ENCODE measurements at places on chromosomes 6 and 20.

DNA sequence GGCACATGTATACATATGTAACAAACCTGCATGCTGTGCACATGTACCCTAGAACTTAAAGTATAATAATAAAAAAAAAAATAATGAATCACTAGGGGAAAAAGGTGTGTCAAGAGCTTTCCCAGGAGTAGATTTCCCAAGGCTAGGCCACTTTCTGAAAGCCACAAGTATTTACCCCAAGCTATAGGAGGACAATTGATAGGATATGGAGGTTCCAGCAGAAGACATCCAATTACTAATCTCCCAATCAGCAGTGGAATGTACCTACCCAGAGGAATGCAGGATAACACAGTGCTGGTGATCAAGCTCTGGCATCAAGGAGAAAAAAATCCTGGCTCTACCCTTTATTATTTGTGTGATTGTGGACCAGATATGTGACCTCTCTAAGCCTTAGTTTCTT lies 562.7 kb downstream of the RFPL4B start:
- no peak for DNase-seq

DNA sequence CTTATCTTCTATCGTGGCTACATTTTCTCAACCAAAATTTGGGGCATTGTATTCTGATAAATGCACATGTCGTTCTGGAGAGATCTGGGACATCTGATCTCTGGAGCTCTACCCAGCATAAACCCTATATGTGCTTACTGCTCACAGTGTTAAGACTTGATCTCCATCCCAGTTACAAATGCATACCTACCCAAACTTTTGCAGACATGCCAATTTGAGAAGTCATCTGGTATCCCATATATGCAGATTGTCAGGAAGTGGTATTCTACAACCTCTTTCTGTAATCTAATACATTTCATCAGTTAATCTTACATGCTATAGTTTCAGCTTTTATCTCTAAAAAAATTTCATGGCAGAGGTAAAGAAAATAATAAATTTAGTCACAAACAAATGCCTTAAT lies 11.2 kb downstream of the BAG2 start:
- DNase-seq = no peak

GRCh38 chr6:84696166-84696565 lies 68.2 kb downstream of the TBX18 start:
- DNase-seq = no peak

- peak; percentile 52 for DNase-seq
These were observed 19.2 kb downstream of the MRPS18A start for GRCh38 chr6:43668151-43669028.

DNA sequence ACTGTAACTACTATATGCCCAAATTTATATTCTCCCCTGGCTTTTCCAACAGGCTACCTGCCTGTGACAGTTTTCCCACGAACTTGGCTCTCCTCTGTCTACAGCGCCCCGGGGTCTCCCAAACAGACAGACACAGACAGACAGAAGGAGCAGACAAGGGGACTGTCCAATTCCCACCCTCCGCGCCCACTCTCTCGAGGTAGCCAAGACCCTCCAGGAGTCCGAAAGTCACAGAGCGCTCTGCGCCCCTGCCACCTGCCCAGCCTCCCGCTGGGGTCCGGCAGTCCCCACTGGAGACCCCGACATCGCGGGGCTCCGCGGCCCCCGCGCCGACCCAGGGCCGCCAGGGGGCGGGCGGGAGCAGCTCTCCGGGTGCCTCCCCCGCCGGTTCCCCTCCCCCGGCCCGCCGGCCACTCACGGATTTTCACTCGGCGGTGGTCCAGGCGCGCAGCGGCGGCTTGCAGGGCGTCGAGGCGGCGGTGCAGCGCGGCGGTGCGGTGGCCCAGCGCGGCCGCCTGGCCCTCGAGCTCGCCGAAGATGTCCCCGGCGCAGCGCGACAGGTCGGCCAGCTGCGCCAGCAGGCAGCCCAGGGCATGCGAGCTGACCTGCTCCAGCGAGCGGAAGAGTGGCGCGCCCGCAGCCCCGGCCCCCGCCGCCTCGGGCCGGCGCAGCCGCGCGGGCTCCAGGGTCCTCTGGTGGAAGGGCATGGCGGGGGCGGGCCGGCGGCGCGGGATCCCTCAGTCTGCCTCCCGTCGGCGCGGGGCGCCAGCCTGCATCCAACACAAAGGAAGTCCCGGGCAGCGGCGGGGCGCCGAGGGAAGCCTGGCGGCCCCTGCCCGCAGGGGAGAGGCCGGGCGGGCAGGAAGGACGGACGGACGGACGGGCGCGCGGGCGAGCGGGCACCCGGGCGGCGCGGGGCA lies 81.3 kb upstream of the CCDC28A start:
- peak; percentile 59 for DNase-seq

DNA sequence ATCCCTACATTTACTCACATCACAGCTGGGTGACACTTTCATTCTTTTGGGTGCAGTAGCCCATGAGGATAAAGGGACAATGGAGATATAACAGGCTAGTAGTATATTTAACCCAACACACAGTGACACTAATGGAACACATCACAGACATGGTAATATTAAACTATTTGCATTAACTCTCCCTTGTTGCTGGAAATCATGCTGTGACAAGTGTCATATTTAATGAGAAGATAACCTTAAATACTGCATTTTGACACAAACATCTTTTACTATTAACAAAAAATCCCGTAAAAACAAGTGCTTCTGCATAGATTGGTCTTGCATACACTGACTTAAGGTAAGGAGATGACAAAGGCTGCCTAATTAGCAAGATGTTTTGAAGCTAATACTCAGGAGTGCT lies 45.5 kb downstream of the CNR1 start:
- DNase-seq = no peak

GRCh38 chr20:44412402-44413144 lies 57.1 kb downstream of the HNF4A start:
- DNase-seq = no peak

GRCh38 chr6:114740547-114740946 lies 397.7 kb upstream of the HS3ST5 start:
- no peak for DNase-seq

DNA sequence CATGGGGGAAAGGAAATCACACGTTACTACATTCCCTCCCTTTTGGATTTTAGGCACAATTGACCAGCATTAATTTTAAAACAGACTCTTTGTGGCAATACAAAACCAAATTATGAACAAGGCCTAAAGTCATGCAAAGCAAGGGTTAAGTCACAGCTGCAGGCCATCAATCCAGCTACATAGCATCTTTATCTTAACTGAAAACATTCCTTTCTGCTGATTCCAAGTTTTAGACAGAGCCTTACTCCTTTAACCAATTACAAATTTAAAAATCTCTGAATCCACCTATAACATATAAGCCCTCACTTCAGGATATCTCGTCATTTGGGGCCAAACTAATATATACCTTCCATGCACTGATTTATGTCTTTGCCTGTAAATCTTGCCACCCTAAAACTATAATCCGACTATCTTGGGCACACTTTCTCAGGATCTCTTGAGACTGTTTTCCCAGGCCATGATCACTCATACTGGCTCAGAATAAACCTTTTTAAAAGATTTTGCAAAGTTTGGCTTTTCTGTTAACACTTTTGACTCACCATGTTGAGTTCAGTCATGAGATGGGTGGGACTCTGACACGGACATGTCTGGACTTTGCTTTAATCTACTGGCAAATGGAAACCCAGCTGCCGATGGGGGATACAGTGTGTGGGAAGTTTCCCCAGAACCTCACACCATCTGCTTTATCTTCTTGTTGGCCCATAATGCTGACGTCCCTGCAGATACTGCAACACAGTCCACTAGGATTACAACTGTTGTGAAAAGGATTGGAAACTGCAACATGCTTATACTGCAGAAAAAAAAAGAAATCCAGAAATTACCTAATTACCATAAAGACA lies 757.0 kb downstream of the PTPRT start:
- DNase-seq = no peak

DNA sequence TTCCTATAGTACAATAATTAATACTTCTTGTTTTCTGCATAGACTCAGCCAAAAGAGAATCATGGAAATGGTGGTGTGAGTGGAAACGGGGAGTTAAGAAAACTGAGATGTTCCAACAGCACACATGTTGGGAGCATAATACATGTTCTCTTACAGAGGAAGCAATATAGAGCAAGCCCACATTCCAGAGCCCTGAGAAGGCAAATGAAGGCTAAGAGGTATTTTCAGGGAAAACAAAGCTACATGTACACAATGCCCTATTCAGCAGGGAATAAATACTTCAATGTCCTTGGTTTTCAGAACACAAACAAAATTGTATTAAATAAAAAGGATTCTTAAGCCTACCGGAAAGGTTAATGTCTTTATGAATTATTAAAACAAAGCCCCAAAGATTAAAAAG lies 35.1 kb upstream of the SMIM8 start:
- no peak for DNase-seq

GRCh38 chr6:90083891-90084290 lies 189.6 kb downstream of the GJA10 start:
- DNase-seq = peak; percentile 69

DNA sequence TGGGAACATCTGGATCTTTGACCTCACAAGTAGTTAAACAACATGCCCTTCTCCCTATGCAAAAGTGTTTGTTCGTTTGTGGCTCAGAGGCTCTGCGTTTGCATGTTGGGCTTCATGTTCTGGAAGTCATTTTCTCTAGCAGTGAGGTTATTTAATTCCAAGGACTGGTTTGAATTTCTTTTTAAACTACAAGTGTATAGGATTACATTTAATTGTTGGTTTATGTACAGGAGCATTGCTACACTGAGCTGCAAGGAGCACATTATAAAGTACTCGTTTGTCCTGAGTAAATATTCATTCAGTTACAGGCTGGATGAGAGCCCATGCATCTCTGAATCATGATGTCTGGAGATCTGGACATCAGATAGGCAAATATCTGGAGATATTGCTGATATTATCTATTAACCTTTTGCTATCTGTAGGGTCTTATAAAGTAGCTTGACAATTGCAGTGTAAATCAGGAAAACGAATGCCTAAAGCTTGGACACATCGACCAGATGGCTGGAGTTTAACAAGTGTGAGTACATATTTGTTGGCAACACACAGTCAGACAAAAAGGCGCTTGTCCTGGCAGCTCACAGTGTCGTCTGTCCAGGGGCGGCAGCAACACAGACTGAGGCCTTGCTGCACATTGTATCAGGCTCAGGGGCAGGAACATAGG lies 84.6 kb downstream of the PDE7B start:
- no peak for DNase-seq

DNA sequence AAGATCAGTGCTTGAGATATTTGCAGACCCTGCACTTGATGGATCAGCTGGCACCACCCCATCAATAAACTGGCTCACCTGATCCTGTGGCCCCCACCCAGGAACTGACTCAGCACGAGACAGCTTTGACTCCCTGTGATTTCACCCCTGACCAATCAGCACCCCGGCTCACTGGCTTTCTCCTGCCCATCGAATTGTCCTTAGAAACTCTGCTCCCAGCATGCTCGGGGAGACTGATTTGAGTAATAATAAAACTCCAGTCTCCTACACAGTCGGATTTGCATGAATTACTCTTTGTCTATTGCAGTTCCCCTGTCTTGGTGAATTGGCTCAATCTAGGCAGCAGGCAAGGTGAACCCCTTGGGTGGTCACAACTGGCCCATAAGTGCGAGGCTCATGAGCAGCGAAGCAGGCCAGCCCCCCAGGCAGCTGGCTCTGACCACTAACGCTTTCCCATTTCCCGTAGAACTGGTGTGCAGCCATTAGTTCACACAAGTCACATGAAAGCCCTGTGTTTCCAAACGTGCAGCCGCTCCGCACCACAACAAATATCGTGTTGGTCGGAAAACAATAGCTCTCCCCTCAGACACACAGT lies 79.6 kb downstream of the RSPH3 start:
- no peak for DNase-seq

DNA sequence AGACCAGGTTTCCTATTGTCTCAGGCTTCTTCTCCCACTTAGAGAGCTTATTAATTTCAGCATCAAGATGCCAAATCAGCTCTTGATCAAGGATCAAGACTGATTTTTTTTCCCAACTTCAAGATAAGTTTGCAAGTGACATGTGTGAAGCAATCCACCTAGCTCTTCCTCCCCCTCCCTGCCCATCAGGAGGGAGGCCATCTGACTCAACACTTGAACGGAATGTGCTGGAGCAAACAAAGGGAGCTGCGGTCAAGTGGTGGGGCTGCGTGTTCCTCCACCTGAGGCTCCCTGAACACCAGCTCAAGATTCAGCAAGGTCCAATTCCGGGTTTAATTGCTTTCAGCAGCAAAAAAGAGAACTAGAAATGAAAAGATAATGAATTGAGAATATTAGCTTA lies 38.7 kb downstream of the TTI1 start:
- no peak for DNase-seq

- DNase-seq = no peak
These were observed 32.6 kb upstream of the STX16 start for GRCh38 chr20:58618351-58619076.

DNA sequence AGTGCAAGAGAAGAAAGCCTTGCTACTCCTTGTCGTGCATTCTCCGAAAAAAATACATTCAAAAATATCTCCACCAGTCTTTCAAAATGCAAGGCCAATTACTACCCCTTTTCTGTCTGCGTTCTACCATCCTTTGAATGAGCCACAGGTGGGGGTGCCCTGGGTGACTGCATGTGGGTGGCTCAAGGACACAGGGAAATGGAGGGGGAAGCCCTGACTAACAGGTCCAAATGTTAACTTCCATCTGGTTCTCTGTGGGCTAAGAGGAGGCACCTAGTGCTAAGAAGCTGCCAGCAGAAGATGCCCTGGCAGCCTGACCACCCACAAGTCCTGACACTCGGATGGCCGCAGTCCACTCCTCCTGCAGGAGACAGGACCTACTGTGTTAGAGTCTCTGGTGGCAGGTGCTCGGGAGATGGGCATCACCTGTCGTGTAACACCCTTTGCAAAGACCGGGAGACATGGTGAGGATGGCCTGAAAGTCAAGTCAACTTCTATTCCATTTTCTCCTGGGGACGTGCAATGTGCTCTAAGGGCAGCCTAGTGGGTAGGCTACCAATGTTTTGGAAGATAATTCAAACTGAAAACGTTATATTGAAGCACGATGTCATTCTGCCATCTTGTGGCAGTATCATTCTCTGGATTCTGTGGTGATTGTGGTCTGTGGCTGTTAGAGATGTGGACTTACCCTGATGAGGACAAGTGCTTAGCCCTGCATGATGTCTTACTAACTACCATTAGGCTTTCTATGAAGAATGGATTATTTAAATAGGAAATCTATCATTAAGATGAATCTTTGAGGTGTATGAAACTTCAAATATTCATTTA lies 27.4 kb upstream of the IGF2R start:
- peak; percentile 29 for DNase-seq

GRCh38 chr20:38144974-38145728 lies 19.9 kb downstream of the TGM2 start:
- DNase-seq = no peak

- no peak for DNase-seq
These were observed 2.8 kb downstream of the TAF11 start for GRCh38 chr6:34884996-34885395.

DNA sequence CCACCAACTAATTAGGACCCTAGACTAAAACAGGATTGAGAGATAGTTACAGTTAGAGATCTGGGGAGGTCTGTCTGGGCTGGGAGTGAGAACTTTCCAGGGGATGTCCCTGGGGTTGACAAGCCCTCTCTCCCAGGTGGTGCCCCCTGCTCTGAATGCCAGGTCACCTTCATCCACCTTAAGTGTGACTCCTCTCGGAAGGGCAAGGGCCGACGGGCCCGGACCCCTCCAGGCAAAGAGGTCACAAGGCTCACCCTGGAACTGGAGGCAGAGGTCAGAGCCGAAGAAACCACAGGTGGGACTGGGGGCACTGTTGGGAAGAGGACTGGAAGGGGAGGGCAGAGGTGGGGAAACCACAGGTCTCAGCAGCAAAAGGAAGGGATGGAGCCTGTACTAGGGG lies 17.0 kb upstream of the ZNF76 start:
- DNase-seq = no peak

- DNase-seq = no peak
These were observed 199.3 kb downstream of the TFAP2C start for GRCh38 chr20:56828402-56828801.
